ENCODE measurements at places on chromosomes 6 and 20.

DNA sequence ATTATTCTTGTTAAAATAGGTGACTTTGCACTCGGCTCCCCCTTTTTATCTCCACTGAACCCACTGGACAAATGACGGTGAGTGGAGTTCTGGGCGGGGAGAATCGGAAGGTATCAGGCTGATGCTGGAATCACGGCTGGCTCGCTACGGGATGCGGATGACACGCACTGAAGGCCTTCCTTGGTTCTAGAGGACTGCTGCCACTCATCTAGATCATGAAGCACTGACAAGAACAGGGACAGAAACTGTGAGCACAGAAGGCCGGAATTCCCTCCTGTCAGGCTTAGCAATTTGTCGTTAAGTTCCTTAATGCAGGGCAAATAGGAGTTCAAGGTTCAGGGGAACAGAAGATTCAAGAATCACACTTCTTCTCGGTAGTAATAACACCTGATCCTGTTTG, 89.9 kb upstream of the MPC1 start:
- no peak for DNase-seq

DNA sequence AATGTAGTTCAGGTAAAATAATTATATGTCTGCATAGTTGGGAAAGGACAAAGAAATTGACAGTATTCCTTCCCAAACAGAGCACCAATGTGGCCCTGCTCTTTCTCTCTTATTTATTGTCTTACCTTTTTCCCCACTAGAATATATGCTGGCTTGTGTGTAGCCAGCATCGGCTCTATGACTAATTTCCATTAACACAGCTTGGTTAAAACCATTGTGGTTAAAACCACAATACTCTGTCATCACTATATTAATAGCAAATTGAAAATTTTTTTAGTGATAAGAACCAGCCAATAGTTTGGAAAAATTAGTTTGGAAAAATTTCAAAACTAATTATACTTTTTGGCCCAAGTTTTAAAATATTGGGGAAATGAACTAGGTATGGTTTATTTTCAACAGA, 535.1 kb downstream of the UTRN start:
- no peak for DNase-seq

- no peak for DNase-seq
Observed at GRCh38 chr6:151649835-151650234, 156.0 kb downstream of the CCDC170 start.

- DNase-seq = no peak
Observed at GRCh38 chr6:66198062-66198624, 491.1 kb upstream of the EYS start.

Measured in effector CD4-positive, alpha-beta T cell (primary cell).